ENCODE measurements at places on chromosomes 5 and 9.

DNA sequence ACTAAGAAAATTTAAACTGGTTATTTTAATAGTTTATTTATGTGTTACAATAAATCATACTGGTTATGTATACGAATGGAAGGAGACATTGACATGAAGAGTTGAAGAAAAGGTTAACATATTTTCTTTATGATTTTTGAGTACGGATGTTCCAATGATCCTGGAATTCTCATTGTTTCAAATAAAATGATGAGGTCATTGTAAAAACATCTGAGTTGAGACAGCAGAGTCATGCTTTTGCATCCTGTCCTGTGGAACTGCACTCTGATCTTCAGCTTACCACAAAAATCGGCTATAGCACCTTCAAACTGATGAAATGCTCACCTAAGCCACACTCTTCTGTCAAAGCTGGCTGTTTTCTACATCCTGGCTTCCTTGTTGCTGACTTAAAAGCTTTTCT lies 67.8 kb downstream of the PTCD2 start:
- DNase-seq, result no peak

GRCh38 chr9:88945636-88946333 lies 45.5 kb upstream of the S1PR3 start:
- DNase-seq, result no peak

GRCh38 chr5:97096191-97096590 lies 46.2 kb downstream of the LIX1 start:
- DNase-seq, result no peak

DNA sequence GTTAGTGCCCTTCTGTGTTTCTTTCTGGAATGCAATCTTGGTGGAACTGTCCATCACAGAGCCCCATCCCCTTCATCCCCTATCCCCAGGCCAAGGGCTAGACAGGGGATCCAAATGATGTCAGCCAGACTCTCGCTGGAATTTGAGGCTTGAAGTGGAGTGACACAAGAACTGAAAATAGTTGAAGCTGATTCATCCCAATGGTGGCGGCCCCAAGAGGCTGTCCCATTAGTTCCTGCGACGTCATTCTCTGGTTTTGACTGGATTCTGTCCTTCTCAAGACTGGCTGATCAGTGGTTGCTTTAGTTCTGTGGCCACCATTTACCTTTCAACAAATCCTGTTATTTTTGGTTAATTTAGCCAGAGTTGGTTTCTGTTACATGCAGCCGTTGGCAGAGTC lies 59.9 kb downstream of the SUB1 start:
- DNase-seq, result no peak

GRCh38 chr5:9125852-9126251 lies 420.0 kb downstream of the SEMA5A start:
- DNase-seq, result no peak

GRCh38 chr5:73722231-73722630 lies 96.2 kb downstream of the ARHGEF28 start:
- no peak for DNase-seq

- no peak for DNase-seq
Measured at GRCh38 chr5:136109453-136110135, 23.1 kb upstream of the SMAD5 start.

DNA sequence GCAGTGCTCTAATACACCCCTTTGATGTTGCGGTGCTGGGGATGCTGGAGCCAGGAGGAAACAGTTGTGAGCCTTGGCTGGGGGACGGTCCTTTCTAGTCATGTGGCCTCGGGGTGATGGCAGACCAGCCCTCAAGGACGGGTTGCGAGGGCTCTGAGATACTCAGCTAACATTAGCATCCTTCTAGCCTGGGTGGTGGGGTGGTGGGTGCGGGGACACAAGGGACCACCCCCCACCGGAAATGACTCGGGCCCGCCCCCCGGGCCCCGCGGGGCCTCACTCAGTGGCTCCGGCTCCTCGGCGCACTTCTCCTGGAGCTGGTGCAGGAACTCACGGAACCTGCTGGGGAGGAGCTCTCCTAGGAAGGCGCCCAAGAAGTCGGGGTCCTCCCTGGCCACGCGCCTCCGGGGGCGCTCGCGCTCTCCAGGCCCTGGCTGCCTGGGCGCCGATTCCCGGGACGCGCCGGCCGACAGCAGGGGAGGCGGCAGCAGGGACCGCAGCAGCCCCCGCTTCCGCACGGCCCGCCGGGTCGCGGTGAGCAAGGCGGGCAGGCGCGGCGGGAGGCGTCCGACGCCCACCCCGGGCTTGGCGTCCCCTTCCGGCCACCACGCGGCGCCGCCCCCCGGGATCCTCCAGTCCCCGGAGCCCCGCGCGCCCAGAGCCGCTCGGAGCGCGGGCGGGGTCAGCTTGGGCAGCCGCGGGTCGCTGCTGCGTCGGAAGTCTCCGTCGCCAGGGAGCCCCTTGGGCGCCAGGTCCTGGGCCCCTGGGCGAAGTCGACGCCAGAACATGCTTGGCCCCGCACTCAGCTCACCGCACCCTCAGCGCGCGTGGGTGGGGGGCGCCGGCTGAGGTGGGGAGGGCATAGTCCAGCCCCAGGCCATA lies 873 bp downstream of the C9orf50 start:
- no peak for DNase-seq

- DNase-seq, result no peak
Measured at GRCh38 chr5:129474544-129474943, 14.4 kb downstream of the ADAMTS19 start.

GRCh38 chr9:113399646-113400200 lies 1.4 kb downstream of the ALAD start:
- DNase-seq, result no peak

DNA sequence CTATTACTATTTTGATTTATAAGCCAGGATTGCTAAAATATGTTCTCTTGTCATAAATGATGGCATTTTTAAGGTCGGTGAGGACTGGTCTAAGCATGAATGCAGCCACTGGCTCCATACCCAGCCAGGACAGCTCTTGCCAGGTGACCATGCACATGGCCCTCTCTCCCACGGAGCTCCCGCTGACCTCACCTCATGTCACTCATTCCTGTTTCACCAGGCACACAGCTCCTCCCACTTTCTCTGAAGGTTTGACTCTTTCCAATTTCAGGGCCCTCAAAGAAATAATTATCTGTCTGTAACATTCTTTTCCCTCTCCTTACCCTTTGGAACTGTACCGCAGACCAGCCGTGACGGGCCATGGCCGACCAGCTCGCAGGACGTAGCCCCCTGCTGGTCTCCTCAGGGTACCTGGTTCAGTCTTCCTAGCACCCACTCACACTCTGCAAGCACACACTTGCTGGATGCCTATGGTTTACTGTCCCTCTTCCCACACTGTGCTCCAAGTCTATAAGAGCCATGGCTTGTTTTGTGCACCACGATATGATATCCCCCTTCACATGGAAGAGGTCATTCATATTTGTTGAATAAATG lies 72.5 kb downstream of the LIFR start:
- DNase-seq, result no peak

- DNase-seq, result no peak
Measured at GRCh38 chr5:76807296-76807695, 11.5 kb upstream of the F2RL1 start.

DNA sequence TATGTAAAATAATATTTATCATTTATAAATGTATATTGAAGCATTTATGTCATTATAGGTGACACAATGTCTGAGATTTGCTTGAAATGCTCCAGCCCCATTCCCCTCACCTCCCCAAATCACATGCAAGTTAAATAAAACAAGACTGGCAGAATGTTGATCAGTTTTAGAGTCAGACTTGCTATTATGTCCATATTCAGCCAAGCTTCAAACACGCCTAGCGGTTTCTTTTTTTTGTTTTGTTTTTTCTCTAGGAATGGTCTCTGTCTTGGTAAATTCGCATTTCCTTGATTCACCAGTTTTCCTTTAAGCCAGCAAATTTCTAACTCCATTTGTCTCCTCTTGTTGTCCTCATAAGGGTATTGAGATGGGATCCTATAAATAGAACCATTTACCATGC lies 153.0 kb upstream of the HMHB1 start:
- DNase-seq, result no peak

GRCh38 chr5:128669803-128670202 lies 131.8 kb upstream of the FBN2 start:
- DNase-seq, result no peak

DNA sequence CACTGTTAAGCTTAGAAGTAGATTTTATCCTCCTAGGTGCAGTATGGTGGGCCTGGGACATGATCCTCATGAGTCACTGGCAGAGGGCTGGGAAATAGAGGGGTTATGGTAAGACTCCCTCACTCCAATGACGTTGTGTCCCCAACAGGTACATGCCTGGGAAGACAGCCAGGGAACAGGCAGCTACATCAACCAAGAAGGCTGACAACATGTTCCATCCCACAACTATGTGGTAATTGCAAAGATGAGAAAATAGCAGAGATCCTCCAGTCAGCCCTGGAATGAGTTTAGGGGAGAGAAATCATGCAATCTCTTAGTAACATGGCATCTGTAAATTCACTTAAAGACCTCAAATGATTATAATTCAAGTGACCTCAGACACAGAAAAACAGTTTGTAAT lies 114.4 kb upstream of the LIFR start:
- DNase-seq, result no peak

DNA sequence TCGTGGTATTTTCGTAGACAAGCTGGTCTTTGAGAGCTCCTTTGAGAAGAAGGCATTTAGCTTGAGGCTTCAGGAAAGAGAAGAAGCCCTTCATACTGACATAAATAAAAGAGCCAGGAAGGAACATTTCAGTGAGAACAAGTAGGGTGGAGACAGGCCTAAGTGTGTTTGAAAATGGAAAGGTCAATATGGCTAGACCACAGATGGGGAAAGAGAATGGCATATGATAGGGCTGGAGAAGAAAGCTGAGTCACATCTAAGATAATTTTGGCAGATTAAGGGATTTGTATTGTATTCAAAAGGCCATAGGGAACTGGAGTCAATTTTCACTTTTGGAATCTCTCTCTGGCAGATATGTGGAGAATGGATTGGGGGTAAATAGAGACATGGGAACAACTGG lies 374.9 kb downstream of the TMEM38B start:
- DNase-seq, result no peak

DNA sequence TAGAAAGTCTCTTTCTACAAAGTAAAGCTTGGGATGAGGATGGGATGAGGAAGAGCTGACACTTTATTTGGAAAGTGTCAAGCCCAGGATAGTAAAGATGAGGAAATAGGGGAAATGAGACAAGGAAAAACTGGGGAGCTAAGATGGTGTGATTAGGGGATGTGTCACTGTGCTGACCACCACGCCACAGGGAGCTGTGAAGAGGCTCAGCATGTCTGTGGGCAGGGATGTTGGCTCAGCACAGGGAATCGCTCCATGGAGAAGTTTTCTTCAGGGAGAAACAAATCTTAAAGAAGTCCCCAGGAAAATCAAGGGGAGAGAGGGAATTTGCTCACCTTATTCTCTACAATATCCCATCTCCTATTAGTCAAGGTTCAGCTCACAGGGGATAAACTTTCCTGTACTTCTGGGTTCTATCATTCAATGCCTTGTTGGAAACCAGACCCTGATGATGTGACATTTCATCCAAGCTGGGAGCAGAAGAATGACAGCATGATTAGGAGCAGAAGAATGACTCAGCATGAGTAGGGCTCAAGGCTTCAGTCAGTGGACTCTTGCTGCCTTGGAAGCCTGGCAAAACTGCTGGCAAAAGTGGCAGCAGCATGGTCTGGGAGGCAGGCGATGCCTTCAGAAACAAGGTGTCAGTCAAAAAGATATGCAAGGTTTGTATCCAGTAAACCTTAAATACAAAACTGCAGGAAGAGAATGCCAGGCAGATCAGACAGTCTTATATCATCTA lies 4.9 kb downstream of the HSPB3 start:
- no peak for DNase-seq

DNA sequence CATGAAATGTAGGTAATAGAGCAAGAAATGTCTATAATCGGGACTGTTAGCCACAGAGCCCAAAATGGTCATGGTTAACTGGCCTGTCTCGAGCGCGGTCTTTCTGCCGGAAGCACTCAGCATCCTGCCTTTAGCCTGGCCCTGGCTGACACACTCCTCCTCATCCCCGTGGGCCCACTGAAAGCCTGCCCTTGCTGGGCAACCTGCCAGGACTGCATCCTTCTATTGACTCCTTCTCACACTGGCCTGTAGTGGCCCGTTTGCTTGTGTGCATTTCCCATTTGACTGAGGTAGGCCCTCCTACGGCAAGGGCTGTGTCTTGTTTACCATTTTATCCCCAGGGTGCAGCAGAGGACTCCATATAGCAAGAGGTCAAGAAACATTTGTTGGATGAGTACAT lies 215.7 kb downstream of the ATPSCKMT start:
- no peak for DNase-seq

GRCh38 chr5:126851501-126852011 lies 74.6 kb downstream of the LMNB1 start:
- no peak for DNase-seq
